GM03348 (cell line): ENCODE measurements at places on chromosomes 3 and 15.

DNA sequence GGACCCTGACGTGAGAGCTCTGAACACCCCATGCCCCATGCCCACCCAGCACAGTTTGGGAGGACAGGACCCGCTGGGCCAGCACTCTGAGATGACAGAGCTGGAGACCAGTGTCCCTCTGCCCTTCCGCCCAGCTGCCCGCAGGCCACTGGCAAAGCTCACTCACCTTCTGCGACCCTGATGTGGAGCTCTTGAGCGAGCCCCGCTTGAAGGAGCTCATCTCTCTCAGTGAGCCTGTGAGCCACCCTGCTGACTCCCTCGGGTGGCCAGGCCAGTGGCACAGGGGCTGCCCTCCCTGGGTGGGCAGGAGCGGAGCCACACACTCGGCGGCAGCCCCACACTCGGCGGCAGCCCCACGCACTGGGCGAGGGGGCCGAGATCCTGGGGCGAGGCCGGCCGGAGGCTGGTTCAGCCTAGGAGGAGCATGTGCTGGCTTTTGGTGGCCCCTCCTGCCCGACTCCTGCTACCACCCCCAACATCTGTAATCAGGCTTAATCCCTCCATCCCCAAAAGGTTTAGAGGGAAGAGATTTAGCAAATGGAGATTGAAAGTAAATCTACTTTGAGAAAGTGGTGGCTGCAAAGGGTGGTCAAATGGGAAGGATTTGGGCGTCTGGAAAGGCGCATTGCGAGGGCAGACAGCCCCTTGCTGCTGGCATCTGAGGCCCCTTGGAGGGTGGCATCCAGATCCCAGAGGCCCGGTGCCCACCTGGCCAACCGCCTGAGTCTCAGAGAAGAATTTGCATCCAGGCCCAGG lies 59.4 kb upstream of the TRPM1 start:
- no peak for DNase-seq

GRCh38 chr15:41501931-41502794 lies 8.5 kb downstream of the ITPKA start:
- DNase-seq, result no peak

DNA sequence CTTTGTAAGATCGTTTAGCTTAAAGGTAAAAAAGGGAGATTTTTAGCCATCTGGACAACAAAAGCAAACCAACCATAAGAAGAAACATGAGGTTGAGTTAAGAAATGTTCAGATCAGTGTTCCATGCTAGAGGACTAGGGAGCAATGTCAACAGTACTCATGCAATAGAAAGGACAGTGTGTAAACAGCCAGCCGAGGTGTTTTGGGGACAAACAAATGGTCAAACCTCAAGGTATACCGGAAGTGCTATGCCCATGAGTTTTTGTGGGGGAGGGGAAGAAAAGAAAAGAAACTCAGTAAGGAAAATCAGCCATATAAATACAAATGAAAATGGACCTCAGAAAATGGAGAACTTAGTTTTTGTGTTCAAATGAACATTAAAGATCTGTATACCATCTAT lies 289.5 kb upstream of the GRM7 start:
- no peak for DNase-seq

DNA sequence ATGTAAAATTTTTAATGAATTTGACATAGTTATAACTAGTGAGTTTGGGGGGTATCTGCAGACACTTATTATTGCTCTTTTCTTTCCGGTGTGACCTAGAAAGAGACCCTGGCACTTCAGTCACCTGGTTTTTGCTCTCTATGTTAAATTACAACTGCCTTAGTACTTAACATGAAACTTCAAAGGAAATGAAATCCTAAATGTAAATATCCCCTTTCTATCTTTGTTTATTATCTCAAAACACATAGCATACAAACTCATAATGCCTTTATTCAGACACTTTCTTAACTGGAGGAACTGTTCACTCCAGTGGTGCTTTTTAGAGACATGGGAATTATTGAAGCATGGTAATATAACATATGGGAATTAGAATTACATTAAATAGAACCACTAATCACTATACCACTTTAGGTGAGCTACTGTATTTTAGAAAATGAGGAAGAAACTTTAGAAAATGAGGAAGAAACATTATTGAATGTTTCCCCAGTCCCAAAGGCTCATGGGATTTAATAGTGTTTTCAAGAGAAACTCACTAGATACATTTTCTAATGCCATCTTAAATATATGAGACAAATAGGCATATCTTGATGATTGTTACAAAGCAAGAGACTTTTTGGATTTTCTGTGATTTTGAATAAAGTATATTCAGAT lies 119.5 kb upstream of the MLF1 start:
- DNase-seq, result no peak
